NCI-H146 (cell line): ENCODE measurements at places on chromosomes 7 and 10.

DNA sequence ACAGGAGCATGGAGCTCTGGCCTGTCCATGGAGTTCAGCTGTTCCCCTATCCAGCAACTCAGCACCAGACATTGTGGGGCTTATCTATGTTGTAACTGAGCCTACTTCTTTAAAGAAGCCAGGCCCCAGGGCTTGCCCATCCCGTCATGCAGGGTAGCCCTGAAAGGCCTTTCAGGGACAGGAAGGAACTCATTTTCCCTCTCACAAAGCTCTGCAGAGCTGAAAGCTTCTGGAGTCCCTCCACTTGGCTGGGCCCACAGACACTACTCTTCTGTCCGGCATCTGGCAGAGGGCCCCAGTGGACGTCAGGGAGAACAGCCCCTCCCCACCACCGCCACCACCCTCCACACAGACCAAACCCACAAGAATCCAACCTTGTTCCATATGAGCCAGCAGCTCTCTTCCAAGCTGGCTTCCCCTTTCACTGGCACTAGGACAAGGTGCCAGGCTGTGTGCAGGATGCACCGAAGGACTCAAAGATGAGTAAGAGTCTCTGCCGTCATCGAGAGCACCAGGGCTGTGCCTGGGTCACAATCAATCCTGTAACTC, 33.1 kb downstream of the DENND2A start:
- no peak for DNase-seq

- no peak for DNase-seq
These were observed 396.0 kb downstream of the PTPRN2 start for GRCh38 chr7:158191671-158192070.

GRCh38 chr10:124745673-124746072, 1.5 kb upstream of the FAM53B start:
- DNase-seq = peak; percentile 32

DNA sequence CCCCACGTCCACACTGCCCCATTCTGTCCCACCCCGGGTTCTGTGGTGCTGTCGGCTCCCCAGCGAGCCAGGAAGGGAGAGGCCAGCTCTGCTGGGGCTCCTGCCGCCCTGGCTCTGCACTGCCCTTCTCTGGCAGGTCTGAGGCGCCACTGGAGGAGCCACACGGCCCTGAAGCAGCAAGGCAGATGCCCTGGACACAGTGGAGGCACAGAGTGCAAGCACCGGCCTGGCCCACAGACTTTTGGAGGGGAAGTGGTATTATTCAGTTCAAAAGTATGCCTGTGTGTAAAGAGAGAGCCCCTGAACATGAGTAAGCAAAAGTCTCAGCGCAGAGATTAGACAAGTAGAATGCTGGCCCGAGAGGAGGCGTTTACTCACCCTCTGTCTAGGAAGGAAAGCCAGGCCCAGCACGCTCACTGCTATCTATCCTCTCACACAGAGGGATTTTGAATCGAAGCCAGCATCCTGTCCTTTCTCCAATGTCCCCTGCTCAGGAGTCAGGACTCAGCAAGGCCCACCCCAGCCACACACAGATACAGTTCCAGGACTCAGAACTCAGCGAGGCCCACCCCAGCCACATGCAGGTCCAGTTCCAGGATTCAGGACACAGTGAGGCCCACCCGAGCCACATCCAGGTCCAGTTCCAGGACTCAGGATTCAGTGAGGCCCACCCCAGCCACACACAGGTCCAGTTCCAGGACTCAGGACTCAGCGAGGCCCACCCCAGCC, 115.0 kb downstream of the EGFR start:
- DNase-seq = no peak

DNA sequence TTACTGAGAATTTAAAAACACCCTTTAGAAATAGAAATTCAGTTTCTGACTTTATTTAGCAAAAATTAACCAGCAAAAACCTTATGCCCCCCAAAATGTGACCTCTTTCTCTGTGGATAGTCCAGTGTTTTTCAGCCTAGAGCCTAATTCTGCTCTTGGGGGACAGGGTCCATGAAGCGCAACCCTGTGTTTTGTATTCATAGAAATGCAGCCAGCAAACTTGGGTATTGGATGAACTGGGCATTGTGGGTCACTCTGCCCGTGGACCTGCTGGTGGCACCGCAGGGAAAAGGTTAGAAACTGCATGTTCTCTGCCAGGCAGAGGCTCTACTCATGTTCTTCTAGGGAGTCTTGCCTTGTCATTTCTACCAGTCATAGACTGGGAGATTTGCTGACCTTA, 787.4 kb upstream of the C7orf33 start:
- peak; percentile 40 for DNase-seq

GRCh38 chr10:23512355-23513058, 73.6 kb downstream of the OTUD1 start:
- no peak for DNase-seq

DNA sequence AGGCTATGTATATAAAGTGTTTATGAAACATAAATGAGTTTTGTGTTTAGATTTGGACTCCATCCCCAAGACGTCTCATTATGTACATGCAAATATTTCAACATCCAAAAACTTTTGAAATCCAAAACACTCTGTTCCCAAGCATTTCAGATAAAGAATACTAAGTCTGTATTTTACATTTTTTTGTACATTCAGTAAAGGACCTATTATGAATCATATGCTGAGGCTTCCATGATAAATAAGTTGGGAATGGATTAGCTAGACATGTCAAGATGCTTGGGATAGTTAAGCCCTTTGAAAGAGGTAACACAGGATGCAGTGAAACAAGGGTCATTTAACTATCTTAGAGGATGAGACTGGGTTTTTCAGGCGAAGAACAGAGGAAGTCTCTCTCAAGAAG, 262.9 kb downstream of the SNX13 start:
- no peak for DNase-seq
